ENCODE measurements at places on chromosomes 3 and 15.

DNA sequence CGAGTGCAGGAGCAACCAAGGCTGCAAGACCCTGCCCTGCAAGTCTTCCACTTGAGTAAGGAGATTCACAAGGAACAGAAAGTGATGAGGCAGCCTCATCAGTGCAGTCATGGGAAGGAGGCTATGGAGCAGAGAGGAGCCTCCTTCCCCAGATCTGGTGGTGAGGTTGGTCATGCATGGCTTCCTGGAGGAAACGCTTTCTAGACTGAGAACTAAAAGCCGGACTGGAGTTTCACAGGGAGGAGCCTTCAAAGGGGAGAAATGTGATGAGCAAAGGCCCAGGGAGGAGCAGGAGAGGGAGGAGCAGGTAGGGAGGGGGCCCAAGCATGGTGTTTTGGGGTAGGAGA, 139.9 kb downstream of the SRGAP3 start:
- no peak for DNase-seq

GRCh38 chr15:55248895-55249294, 40.7 kb downstream of the RAB27A start:
- DNase-seq = no peak

GRCh38 chr15:46442184-46442583, 807.4 kb downstream of the SQOR start:
- no peak for DNase-seq

DNA sequence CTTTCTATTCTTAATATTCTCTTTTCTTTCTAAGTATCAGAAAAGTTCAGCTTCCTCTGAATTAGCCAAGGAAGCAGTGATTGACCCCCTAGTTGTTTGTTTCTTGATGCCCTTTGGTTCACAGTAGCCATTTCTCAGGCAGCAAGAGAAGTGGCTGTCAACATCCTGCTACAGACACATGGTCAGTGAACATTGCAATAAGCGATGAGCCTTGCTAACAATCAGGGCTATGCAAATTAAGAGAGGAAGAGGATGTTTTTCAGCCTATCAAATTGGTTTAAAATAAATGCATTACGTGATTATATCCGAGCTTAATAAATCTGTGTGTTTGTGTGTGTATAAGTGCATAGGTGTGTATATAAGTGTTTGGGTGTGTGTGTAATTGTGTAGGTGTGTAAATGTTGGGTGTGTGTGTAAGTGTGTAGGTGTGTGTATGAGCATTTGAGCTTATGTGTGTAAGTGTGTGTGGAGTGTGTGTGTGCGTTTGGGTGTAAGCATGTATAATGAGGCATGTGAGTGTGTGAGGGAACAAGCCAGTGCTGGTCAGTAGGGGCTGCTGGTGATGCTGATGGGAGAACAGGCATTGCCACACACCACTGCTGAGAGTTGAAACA, 78.1 kb upstream of the XCR1 start:
- no peak for DNase-seq

DNA sequence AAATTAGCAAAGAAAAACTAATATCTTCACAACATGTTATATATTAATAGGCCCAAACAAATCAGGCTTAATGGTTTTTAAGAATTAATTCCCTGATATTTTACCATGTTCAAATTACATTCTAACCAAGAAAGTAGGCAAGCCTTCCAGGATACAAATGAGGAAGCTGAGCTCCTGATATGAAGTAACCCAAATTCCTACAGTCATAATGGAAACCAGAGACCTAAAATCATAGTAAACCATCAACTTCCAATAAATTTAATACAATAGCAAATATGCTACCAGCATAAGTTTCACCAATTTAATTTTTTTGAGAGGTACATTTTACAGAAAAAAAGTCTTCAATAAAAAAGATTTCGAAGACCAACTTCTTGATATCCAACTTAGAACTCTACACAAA, 3.8 kb downstream of the DCBLD2 start:
- no peak for DNase-seq

- no peak for DNase-seq
Observed at GRCh38 chr3:81728766-81729544, 32.5 kb downstream of the GBE1 start.

DNA sequence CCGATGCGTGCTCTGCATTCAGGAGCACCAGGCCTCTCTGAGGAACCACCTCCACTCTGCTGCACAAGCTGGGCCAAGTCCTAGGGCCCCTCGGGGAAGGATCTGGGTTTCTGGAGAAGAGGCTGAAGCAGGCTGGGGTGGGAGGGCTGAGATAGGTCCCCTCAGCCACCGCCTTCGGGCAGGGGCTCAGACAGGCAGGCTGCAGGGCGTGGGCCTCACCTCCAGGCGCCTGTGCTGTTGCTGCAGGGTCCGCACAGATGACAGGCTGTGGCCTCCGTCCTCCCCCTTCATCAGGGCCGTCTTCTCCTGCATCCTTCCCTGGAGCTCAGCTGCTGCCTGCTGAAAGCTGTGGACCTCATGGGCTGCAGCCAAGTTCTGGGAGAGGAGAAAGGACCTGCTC, 15.2 kb downstream of the PLA2G4B start:
- DNase-seq = no peak

DNA sequence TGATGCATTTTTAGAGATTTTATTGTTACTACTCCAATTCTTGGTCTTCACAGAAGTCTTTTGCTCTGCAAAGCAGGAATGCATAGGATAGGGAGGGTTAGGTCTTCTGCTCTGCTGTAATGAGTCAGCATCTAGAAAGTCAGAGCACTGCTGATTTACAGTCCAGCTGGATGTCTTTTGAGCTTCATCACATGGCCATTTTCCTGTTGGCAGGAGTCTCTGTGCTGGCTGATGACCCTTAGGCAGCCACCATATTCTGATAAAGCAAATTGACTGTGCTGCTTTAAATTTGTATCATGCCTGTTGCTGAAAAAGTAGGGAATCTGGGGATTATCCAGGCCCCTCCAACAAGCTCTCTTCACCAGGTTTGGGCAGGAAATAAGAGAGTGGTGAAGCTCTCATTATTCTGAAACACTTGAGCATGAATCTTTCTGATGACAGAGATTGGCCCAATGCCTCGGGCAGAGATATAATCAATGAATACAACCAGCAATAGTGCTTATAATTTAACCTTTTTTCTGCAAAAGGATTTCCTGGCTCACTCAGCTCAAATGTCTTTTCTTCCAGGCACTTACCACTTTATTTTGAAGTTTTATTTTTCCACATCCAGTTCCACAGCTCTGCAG, 9.7 kb upstream of the CRBN start:
- no peak for DNase-seq

GRCh38 chr15:71562251-71562650, 248.1 kb upstream of the NR2E3 start:
- DNase-seq = no peak

DNA sequence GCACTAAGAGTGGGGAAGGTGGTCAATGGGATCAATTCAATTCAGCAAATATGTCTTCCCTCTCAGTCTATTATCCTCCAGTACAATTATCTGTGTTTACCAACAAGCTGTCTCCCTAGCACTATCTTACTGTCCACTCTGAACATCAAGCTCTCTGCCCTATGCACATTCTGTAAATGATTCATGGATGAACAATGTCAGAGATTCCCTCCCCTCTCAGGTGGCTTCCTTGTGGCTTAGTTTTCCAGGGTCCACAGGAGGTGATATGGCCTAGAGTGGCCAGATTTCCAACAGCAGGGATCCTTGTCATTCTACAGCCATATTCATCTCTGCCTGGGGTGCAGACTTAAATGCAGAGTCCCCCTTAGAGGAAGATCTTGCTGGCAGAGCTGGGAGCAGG, 225.1 kb downstream of the UACA start:
- DNase-seq = no peak

GRCh38 chr3:152243301-152243711, 25.4 kb upstream of the MBNL1 start:
- no peak for DNase-seq

DNA sequence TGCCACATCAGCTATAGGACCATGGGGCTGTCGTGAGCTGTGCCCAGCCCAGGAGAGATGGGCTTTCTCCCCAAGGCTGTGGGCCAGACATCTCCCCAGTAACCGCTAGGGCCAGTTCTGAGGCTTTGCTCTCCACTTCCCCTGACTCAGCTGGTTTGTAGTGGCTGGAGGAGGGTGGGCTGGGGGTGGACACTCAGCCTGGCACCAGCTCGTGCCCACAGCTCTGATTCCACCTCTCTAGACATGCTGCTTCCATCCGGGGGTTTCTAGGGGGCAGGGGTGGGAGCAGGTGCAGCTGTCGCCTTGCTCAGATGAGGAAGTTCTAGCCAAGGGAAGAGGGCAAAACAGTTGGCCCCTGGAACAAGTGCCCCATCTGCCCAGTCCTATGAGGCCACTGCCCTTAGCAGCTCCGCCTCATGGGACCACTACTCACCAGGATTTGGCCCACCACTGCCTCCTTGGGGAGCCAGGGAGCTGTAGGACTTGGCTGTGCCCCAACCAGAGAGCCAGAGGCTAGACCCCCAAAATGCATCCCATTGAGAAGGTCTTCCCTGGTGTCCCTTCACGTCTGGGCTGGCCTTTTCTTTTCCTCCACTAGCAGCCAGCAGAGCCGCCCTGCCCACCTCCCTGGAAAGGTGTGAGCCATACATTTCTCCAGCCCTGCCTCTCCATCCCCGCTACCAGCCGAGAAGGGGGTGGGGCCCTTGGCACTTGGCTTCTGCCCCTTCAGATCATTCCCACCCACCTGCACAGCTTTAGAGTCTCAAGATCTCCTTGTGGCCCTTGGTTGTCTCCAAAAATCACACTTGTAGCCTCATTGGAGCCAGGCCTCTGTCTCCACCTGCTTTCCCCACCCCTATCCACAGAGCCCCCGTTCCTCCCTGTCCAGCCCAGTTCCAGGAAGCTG, 9.9 kb downstream of the GLYCTK start:
- DNase-seq = no peak
